ENCODE measurements at places on chromosomes 16 and 17.
A peak's percentile ranks its signal among the peaks of the same experiment; 100 is the strongest.

DNA sequence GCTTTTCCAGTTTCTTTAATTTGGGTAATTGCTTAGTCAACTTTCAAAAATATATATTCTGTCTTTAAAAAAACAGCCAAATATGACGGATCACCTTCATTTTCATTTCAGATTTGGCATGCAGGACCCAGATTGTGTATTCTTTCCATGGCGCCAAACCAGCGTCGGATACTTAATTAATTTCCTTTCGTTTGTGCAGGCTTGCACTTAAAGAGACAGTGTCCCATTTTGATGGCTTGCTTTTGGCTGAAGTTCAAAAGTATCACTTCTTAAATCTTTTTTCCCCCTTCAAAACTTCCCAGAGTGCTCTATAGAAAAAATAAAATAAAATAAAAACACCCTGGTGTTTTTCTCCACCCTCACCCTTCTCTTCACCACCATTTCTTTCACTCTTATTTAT, 394.5 kb upstream of the SOX9 start:
- DNase-seq, result no peak

DNA sequence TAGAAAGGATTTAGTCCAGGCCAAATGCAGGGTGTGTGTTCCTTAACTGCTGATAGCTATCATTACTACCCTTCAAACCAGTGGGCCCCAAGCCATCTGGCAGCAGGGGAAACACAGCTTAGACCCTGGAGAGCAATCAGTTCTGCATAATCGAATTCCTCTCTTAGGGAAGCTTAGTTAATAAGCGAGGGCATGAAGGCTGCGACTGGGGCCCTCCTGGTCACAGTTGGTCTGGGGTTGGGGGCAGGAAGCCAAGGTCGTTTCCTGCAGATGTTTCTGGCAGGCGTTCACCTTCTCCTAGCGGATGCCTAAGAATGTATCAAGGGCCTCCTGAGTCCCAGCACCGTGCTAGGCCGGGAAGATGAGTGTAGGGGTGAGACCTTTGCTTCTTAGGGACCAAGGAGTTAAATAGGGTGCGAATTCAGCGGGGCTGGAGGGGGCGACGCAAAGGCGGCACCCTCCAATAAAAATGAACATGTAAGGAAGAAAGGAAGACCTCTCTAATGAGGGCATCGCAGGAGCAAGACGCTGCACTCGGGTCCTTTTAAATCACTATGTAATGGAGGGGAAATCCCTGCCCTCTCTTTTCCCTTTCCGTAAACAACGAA, 16.5 kb upstream of the EEF2K start:
- DNase-seq, result peak; percentile 68

DNA sequence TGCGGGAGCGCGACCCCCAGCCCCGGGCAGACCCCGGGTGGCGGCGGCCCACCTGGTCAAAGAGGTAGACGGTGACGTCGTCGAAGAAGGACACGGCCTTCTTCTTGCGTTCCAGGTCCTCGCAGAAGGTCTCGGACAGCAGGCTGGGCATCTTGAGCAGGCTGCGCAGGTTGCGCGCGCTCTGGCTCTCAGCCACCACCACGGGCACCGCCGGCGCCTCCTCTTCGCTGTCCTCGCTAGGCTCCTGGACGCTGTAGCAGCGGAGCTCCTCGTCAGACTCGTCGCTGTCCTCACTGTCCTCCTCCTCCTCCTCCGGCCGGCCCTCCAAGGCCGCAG, 45.2 kb upstream of the PVALEF start:
- DNase-seq, result no peak

GRCh38 chr17:51166987-51167931, 1.0 kb downstream of the NME2 start:
- no peak for DNase-seq

- DNase-seq, result no peak
Observed at GRCh38 chr17:33421933-33422332, 128.8 kb upstream of the ASIC2 start.

DNA sequence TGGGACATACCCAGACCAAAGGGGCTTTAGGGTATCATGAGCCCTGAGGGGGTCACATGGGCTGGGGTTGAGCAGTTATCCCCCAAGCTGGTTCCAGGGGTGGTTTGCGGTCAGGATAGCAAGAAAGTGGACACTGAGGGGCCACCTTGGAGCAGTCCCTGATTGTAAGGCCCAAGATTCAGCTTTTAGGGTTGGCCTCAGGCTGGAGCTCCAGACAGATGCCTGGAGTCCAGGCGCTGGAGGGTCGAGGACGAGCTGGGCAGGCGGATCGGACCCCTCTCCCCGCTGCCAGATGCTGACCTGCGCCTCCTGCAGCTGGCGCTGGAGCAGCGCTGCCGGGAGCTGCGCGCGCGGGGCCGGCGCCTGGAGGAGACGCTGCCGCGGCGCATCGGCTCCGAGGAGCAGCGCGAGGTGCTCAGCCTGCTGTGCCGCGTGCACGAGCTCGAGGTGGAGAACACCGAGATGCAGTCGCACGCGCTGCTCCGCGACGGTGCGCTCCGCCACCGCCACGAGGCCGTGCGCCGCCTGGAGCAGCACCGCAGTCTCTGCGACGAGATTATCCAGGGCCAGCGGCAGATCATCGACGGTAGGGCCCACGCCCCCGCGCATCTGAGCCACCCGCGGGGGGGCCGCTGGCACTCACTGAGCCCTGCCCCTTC, 10.0 kb downstream of the BTBD17 start:
- DNase-seq, result no peak

- no peak for DNase-seq
Observed at GRCh38 chr16:85438981-85439685, 174.0 kb upstream of the GSE1 start.

- peak; percentile 5 for DNase-seq
Observed at GRCh38 chr17:54172096-54172984, 349.6 kb downstream of the KIF2B start.

DNA sequence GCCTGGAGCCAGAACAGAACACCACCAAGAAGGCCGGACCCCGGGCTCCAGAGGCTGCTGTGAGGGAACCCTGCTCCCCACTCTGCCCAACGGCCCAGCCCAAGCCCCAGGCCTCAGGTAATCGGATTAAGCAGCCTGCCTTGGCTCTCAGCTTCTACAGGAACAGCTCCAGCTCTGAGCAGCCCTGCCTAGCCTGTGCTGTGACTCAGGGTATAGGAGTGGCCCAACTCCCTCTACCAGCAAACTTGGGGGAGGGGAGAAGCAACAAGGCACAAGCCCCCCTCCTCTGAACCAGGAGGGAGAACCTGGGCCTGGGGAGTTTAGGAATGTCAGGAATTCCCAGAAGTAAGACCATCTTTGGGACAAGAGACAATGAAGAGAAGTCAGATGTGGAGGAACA, 849 bp upstream of the SOX15 start:
- DNase-seq, result peak; percentile 81

- peak; percentile 99 for DNase-seq
Observed at GRCh38 chr16:87387942-87388817, 4.0 kb upstream of the MAP1LC3B start.

DNA sequence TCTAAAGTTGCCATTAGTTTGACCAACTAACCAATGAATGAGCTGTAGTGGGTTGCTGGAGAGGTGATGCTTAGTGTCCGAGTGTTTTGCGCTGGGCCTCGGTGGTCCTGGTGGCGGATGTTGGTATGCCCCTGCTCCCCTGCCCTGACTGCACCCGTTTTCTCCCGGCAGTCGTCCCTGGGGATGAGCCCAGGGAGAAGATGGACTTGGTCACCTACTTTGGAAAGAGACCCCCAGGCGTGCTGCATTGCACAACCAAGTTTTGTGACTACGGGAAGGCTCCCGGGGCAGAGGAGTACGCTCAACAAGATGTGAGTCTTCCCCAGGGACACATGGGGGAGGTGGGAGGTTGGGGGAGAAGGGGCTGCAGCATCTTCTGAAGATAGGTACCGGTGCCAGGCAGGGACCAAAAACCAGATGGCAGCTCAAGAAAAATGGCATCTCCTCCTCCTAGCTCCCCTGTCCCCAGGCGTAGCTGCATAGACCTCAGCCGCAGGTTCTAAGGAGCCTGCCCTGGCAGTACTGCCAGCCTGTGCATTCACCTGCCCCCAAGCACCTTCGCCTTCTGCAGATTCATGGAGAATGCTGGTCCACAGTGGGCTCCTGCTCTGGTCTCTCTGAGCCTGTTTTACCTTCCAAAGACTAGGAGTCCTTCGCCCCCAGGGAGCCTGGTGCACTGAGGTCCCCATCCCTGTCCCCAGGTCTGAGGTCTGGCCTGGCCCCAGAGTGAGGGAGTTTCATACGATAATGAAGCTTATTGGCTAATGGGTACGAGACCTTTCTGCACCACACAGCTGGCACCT, 5.3 kb downstream of the CNP start:
- no peak for DNase-seq

- DNase-seq, result no peak
Observed at GRCh38 chr17:40095351-40095943, 4.9 kb downstream of the NR1D1 start.

GRCh38 chr16:50372611-50373344, 4.0 kb upstream of the BRD7 start:
- peak; percentile 74 for DNase-seq
